ENCODE measurements at places on chromosomes 12 and 14.

- no peak for DNase-seq
These were observed 554 bp upstream of the TSPAN31 start for GRCh38 chr12:57744194-57744776.

- no peak for DNase-seq
These were observed 107.6 kb downstream of the PTCSC3 start for GRCh38 chr14:36068777-36069534.

DNA sequence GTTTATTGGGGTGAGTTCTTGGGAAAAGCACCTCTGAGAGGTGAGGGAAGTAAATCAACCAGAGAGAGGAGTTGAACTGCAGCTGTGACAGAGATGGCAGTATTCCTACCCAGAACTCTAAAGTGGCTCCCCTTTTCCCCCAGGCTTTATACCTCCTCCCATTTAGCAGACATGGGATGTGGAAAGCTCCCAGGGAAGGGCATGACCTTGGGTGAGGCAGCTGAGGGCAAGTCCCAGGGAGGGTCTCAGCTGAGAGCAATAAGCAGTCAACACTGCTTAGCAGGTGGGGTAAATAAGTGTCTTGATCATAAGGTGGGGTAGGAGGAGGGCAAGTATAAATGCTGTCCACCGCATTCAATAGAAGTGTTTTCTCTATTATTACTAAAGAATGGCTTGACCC lies 143.0 kb downstream of the AKAP6 start:
- DNase-seq, result no peak

DNA sequence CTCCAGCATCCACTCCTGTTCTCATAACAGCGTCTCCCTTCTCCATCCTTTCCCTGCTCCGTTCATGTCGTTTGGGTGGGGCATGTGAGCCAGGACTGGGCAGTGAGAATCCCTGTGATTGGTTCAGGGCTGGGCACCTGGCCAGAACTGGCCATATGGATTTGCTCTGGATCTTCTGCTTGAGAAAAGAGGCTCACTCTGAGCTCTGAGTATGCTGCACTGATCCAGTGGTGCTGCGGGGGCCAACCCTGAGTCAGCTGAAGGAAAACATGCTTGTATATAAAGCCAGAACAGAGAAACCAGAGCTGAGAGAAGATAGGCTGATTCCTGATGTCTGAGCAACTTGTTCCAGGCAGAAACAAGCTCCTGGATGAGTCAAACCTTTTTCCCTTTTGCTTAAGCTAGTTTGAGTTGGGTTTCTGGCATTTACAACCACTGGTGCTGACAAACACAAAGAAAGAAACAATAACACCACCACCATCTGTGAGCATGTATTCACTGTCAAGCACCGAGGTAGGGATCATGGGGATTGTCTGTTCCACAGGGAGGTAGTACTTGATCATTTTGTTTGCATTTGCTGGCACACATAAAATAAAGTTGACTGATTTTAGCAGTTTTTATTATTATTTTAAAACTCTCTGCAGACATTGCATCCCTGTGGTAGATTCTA lies 14.0 kb upstream of the HPD start:
- no peak for DNase-seq

DNA sequence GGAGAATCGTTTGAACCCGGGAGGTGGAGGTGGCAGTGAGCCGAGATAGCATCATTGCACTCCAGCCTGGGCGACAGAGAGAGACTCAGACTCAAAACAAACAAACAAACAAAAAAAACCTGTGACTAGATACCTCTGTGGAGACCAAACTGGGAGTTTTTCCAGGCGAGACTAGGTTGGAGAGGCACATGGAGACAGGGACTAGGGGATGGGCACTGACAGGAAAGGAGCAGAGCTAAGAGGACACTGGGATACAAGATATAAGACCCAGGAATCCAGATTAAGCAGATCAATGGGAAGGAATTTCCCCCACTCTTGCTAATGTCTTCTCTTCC lies 4.7 kb upstream of the ITGA5 start:
- no peak for DNase-seq

- no peak for DNase-seq
These were observed 703.5 kb upstream of the TBX3 start for GRCh38 chr12:115387467-115387901.

DNA sequence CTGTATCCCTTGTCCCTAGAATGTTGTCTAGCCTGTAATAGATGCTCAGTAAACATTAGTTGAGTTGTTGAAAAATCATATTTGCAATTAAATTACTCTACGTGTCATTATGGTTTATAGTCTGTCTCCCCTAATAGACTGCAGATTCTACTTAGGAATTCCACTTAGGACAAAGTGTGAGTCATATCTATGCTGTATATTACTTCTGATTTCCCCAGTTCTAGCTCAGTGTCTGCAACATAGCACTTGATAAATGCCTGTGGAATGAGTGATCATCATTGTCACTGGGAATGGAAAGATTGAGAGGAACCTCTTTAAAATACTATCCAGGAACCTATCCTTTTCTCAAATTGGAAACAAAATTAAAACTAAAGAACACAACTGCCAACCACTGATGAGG lies 99.3 kb downstream of the TBX5 start:
- no peak for DNase-seq

DNA sequence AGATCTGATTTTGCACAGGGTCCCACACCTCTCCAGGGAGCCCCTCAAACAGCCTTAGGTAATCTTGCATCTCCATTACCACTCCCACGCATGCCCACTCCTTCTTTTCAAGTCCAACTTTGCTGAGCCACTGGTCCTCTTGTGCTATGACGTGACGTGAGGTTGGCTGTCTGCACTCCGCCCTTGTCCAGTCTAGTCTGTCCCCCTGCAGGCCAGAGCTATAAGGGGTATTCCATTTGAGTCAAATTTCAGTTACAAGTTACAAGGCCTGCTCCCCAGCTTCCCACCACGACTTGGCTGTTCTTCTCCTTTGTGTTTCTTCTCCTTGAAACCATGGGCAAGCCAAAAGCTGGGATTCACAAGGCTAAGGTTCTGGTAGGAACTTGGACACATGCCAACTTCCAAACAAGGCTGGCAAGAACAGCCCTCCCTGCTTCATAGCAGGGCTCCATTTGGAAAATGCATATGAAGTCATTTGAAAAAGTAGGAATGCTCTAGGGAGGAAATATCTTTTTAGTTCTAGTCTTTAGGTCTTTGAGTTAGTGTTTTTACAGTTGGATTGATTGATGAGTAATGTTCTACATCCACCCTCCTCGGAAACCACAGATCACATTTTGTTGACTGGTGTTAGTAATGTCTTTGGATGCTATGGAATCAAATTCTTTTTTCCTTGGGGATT lies 49.1 kb downstream of the KCNA1 start:
- DNase-seq, result no peak

GRCh38 chr12:49537752-49538509 lies 899 bp upstream of the KCNH3 start:
- no peak for DNase-seq

DNA sequence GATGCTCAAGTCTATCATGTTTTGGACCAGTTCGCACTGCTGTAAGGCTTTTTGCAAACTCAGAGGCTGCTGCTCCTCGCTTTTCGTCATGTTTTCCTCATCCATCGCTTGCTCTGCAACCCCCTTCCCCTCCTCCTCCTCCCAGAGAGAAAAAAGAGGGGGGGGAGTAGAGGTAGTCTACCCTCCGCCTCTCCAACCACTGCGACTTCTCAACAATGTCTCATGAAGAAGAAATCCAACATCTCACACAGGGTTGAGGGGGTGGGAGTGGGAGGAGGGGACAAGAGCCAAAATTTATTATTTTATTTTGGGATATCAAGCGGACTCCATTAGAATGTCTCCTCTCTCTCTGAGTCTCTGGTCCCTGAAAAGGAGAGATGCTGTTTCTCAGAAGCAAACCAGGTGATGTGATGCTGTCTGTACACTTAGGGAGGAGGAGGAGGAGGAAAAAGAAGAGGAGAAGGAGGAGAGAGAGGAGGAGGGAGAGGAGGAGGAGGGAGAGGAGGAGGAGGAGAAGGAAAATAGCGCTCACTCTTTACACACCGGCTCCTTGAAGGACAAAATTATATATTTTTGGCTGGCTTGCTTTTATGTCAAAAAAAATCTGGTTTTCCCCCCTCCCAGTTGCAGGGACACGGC lies 520 bp downstream of the KSR2 start:
- DNase-seq, result no peak

DNA sequence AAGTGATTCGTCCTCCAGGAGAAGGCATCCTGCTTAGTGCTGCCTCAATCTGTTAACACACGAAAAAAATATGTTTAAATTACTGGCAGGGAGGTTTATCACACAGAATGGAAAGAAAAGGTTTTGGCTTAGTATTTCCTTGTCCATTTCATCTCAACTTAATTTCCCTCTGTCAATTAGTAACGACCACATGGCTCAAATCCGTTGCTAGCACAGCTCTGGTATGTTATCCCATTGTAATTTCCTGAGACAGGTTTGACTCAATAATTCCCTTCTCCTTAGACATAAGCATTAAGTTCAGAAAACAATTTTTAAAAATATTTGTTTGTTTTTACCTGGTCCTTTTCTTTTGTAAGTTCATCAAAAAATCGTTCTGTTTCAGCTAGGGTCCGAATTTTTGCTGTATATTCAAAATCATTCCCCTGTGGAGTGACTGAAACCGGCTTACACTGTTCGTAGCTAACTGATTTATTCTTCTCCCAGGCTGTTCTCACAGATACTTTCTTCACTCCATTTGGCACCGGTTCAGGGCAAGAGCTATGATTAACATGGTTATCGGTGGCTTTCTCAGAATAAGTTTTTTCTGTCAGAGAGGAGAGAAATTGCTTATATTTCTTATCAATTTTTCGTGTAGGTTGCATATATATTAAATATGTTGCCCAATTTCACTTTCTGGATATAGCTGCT lies 10.1 kb upstream of the PITPNM2 start:
- no peak for DNase-seq

- no peak for DNase-seq
These were observed 139.8 kb downstream of the FOXN3 start for GRCh38 chr14:89277203-89277602.

GRCh38 chr12:41452838-41453407 lies 264.8 kb downstream of the PDZRN4 start:
- no peak for DNase-seq
